ENCODE measurements at places on chromosomes 12 and 14.

- peak; percentile 54 for DNase-seq
Measured at GRCh38 chr12:76685246-76685678, 78.7 kb upstream of the ZDHHC17 start.

DNA sequence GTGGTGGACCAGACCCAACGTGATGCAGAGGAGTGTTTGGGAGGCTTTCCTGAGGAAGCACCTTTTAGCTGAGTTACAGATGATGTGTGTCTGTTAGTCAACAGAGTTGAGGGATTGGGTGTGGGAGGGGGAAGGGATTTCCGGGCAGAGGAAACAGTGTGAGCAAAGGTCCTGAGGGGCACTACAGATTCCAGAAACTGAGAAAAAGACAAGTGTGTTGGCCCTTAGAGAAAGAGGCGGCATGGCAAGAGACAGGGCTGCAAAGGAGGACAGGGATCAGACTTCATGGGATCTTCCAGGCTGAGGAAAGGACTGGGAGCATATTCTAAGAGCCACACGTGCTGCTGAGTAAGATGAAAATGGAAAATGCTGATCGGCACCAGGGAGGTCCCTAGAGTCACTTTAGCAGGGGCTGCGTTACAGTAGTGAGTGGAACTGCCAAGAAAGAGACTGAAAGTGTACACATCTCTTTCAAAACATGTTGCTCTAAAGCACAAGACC, 9.4 kb upstream of the RPS6KL1 start:
- DNase-seq: no peak

GRCh38 chr14:101980700-101981099, 16.3 kb downstream of the DYNC1H1 start:
- peak; percentile 97 for DNase-seq

- peak; percentile 60 for DNase-seq
Measured at GRCh38 chr14:31884776-31885379, 192.2 kb upstream of the ARHGAP5 start.

GRCh38 chr14:76045773-76046172, 60.2 kb downstream of the IFT43 start:
- DNase-seq: no peak

- peak; percentile 32 for DNase-seq
Measured at GRCh38 chr14:92589213-92589852, 75.8 kb downstream of the RIN3 start.

DNA sequence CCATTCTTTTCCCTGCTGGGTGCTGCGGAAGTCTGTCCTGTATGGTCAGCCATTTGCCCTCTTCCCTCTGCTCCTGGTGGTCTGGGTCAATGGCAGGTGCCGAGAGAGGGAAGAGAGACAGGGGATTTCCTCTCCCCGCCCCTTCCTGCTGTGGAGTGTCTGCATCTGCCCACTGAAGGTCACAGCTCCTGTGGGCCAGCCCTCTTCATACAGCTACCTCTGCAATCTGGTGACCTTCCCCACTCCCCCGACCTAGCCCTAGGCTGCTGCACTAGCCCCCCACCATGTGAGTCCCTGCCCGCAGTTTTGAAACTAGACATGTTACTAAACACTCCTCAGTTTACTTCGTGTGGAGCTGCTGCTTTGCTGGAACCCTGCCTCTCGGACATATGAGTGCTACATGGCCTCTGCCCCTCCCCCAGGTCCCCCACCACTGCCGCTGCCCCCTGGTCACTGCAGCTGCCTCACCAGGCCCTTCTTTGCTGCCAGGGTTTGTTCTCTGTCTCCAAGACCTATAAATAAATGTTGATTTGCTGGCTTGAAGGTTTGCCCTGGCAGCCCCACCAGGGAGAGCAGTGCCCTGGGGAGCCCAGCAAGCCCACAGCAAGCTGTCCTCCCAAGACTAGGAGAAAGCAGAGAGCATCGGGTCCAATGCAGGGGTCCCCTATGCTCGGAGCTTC, 102.9 kb downstream of the DPF3 start:
- DNase-seq: no peak

DNA sequence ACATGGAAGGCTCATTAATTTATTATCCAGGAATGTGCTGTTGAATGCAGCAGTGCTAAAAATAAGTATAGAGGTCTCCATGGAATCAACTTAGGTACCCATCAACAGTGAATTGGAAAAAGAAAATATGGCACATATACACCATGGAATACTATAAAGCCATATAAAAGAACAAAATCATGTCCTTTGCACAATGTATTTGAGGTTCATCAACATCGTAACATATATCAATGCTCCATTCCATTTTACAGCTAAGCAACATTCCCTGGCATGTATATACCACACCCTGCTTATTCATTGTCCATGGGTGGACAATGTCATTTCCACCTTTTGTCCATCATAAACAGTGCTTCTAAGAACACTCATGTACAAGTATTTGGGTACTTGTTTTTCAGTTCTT, 147.8 kb upstream of the RASSF8 start:
- DNase-seq: no peak

DNA sequence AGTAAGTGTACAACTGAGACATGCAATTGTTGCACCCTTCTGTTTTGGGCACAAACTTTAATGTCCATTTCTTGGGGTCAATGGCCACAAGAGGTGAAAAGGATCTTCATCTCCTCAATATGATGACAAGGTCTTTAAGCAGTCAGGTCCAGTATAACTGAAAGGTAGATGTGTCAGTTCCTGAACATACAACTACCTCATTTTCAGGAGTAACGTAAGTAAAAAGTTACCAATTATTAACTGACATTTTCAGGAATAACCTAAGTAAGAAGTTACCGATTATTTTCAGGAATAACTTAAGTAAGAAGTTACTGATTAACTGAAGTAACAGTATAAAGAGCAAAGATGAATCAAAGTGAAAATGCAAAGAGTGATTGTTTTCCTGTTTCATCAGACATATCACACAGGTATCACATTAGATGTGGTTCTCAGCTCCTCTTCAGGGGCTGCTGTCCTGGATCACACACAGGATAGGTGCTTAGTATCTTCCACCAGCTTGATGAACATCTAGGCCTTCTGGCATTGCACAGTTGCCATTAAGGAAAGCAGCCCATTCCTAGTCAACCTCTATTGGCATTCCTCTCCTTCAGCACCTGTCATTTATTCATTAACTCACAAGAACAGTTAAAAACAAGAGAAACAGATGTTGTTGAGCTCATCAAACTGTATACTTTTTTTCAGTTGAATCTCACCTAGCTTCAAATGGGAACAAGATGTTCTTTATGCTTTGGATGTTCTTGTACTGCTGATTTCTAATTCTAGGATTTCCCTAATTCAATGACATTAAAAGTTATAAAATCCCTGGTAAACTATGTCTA, 200.0 kb downstream of the FOXG1 start:
- DNase-seq: no peak

- no peak for DNase-seq
Measured at GRCh38 chr14:88437658-88438057, 52.2 kb downstream of the SPATA7 start.

- no peak for DNase-seq
Measured at GRCh38 chr14:97975216-97975615, 1178.0 kb downstream of the VRK1 start.

- no peak for DNase-seq
Measured at GRCh38 chr12:18472806-18473205, 211.5 kb downstream of the PIK3C2G start.

- peak; percentile 19 for DNase-seq
Measured at GRCh38 chr12:83823386-83824045, 1089.1 kb downstream of the SLC6A15 start.

DNA sequence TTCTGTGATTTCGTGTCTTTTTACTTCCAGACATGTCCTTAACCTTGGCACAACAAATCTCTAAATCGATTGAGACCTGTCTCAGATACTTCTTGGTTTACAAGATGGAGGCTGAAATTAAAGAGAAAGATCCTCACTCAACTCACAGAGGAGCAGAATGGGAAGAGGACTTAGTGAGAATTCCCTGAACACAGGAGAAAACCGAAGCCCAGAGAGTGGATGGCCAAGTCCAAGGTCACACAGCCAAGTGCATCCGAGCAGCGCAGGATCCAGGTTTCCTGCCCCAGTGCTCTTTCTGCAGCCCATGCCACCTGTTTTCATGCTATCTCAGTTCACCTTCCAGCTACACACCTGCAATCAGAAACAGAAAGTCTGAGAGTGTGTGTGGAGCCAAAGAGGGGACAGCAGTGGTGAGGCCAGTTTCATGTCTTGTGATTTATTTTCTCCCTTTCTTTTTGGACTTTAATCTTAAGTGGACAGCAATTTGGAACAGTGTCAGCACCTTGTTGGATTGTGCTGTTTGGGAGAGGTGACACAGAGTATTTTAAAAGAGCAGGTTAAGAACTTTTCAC, 22.9 kb upstream of the TCL1B start:
- DNase-seq: no peak

- DNase-seq: no peak
Measured at GRCh38 chr12:46965137-46965536, 114.3 kb upstream of the PCED1B start.

- DNase-seq: no peak
Measured at GRCh38 chr12:15541996-15542631, 219.8 kb downstream of the PTPRO start.

DNA sequence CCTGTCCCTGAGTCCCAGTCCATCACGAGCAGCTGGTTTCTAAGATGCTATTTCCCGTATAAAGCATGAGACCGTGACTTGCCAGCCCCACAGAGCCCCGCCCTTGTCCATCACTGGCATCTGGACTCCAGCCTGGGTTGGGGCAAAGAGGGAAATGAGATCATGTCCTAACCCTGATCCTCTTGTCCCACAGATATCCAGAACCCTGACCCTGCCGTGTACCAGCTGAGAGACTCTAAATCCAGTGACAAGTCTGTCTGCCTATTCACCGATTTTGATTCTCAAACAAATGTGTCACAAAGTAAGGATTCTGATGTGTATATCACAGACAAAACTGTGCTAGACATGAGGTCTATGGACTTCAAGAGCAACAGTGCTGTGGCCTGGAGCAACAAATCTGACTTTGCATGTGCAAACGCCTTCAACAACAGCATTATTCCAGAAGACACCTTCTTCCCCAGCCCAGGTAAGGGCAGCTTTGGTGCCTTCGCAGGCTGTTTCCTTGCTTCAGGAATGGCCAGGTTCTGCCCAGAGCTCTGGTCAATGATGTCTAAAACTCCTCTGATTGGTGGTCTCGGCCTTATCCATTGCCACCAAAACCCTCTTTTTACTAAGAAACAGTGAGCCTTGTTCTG, 41.6 kb downstream of the DAD1 start:
- no peak for DNase-seq

- no peak for DNase-seq
Measured at GRCh38 chr12:54311051-54311450, 10.2 kb upstream of the NFE2 start.

- no peak for DNase-seq
Measured at GRCh38 chr12:128914908-128915563, 61.8 kb downstream of the GLT1D1 start.

GRCh38 chr12:131137009-131137835, 183.5 kb downstream of the ADGRD1 start:
- DNase-seq: no peak

DNA sequence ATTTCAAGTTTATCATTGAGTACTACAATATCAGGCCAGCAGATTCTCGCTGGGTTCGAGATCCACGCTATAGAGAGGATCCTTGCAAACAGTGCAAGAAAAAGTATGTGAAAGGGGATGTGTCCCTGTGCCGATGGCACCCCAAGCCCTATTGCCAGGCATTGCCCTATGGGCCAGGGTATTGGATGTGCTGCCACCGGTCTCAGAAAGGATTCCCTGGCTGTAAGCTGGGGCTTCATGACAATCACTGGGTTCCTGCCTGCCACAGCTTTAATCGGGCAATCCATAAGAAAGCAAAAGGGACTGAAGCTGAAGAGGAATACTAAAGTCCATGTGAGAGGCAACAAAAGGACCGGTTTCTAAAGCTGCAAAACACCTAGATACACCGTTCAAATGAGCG, 59.4 kb downstream of the ATG14 start:
- no peak for DNase-seq

DNA sequence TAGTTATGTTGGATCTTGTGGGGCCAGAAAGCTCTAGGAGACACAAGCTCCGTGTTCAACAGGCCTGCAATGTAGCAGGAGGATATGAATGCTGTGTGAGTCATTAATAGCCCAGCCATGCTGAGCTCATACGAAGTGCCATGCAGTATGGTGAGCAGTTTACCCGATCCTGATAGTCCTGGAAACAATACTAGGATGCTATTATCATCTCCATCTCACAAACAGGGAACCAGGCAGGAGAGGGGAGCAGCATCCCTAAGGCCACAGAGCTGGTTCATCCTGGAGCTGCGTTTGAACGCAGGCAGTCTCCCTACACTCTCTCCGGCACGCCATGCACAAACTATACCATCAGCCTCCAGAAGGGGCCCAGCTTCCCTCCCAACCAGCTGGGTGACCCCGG, 20.5 kb downstream of the TTC7B start:
- DNase-seq: peak; percentile 88

GRCh38 chr14:102075155-102075554, 11.7 kb downstream of the HSP90AA1 start:
- no peak for DNase-seq

DNA sequence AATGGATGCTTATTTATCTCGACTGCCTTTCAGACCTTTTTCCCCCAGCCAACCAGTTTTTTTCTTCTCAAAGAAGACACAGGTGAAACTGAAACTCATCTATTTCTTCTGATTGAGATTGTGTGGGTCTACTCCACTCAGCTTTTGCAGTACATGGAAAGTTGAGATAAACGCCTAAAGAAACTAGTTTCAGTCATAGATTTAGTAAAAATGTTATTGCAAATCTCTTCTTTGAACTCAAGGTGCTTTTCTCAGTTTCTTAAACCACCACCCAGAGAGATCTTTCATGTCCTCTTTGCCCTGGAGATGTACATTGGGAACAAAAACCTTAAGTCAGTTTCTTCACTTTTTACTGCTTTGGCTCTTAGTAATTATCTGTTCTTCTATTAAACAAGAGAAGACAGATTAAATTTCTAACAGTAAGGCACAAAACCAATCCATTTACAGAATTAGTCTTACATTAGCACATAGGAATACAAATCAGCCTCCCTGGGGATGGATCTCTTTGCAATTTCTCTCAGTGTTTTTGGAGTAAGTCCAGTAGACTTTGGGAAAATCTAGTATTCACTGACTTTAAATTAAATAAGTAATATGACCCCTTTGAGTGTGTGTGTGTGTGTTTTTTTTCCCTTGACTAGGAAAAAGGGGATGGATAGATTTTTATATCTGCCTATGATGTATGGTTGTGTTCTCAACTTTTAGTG, 11.6 kb downstream of the FBXW8 start:
- peak; percentile 28 for DNase-seq

GRCh38 chr12:4286771-4287317, 13.3 kb downstream of the CCND2 start:
- DNase-seq: no peak

DNA sequence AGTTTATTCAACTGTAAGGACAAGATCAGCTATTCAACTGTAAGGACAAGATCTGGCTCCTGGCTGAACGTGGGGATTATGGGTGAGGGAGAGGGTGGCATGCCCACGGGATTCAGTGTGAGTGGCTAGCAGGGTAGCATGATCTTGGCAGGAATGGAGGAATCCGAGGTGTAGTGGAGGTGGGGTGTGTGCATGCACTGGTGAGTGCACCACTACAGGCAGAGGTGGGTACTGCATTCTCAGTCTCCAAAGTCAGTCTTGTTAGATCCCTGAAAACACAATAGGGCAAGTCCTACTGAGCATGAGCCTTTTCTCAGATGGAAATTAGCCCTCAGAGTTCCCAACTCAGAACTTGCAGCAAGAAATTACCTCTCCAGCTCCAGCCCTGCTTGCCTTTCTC, 32.2 kb upstream of the DCD start:
- DNase-seq: peak; percentile 4
